ENCODE measurements at places on chromosomes 3 and 15.
A peak's percentile ranks its signal among the peaks of the same experiment; 100 is the strongest.

DNA sequence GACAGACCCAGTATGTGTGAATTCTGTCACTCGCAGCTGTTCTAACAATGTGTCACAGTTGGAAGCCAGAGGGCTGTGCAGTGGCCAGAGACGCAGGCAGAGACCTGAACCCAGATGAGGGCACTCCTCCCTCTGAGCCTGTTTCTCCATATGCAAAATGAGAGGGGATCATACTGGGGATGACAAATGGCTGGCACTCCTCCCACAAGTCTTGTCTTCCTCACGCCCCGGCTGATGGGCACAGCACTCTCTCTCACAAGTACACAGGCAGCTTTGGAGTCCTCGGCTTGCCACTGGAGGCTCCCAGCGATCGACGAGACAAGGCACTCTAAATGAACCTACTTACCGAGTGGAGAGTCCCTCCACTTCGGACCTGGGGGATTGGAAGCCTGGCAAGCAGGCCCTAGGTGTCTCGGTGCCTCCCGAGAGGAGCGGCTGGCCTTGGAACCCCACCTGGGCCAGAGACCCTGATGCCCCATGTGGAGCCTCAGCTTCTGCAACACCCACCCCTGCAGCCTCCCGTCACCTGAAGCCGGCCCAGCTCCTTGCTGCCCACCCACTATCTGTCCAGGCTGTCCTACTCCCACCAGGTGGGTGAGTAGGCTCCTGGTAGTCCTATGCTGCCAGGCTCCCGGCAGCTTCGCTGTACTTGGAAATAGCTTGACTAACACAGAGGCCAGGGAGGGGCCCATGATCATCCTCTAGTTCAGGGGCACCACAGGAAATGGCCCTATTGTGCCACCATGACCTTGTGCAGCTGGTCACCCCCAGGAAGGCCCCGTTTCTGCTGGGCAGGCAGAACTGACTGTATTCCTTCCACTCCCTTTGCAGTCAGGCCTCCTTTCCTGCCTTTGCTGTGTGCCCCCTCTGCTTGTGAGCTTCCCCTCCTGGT, 65.0 kb upstream of the IQSEC1 start:
- DNase-seq: no peak

GRCh38 chr15:72685925-72686794, at the start of the genes BBS4 and HIGD2B:
Gene BBS4 (plus strand): TSS chr15:72686207. CDS start chr15:72686228, 21 bp downstream.
Gene HIGD2B (minus strand): TSS chr15:72686182. CDS start chr15:72676374, 9,808 bp downstream.
- DNase-seq: peak; percentile 73

- no peak for DNase-seq
Measured at GRCh38 chr15:50355619-50355905, 564 bp upstream of the GABPB1 start.

- DNase-seq: no peak
Measured at GRCh38 chr15:26697913-26698312, 75.0 kb downstream of the GABRB3 start.

- no peak for DNase-seq
Measured at GRCh38 chr15:75199357-75199940, 2.2 kb upstream of the C15orf39 start.

- DNase-seq: no peak
Measured at GRCh38 chr15:73708691-73709090, 24.5 kb downstream of the CD276 start.

DNA sequence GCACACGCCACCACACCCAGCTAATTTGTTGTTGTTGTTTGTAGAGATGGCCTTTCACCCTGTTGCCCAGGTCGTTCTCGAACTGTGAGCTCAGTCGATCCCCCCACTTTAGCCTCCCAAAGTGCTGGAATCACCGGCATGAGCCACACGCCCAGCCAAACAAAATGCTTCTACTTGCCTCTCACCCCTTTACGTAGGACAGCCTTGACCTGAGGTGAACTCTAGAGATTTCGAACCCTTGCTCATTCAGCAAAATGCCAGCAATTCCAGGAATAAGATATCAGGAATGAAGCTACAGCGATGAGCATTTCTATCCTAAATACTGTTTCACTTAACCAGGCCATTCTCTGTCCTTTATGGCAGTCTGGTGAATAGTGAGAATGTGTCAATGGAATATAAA, 135.0 kb downstream of the LRRK1 start:
- no peak for DNase-seq

- DNase-seq: no peak
Measured at GRCh38 chr15:43242616-43243015, 21.8 kb upstream of the EPB42 start.

- DNase-seq: no peak
Measured at GRCh38 chr15:65292938-65293518, 2.8 kb upstream of the RNU5A-1 start.

- no peak for DNase-seq
Measured at GRCh38 chr15:76340198-76340802, 3.7 kb downstream of the ISL2 start.

GRCh38 chr15:91308199-91308598, 208.1 kb downstream of the SV2B start:
- DNase-seq: no peak

DNA sequence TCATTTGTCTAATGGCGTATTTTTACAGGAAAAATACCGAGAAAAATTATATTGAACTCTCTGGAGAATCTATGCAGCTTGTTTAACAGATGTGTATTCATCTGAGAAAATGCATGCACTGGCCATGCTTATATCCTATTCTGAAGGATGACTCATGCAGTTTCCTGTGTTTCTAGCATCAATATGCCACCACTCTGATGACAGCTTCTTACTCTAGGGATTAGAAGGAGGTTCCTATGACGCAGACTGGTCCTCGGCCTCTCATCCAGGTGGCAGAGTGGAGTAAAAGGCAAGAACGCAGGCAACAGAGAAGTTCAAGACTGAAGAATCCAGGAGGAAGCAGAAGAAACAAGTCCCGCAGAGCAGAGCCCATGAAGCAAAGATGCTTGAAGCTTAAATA, 910.0 kb upstream of the ROBO1 start:
- DNase-seq: no peak

DNA sequence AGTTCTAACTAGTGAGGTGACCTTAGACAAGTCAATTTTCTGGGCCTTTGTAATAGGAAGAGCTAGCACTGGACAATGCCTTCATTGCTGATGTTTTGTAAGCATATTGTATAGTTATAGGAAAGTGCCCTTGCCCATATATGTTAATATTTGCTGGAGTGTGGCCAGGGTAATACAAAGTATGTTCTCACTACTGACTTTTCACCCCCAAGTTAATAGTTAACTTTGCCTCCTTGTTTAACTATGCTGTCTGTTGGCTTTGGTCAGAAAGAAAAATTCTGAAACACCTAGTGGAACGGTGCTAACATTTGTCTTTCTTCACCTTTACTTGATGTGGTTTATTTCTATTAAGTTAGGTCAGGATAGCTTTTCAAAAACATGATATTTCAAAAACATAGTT, 287.4 kb upstream of the CTNNB1 start:
- DNase-seq: no peak

DNA sequence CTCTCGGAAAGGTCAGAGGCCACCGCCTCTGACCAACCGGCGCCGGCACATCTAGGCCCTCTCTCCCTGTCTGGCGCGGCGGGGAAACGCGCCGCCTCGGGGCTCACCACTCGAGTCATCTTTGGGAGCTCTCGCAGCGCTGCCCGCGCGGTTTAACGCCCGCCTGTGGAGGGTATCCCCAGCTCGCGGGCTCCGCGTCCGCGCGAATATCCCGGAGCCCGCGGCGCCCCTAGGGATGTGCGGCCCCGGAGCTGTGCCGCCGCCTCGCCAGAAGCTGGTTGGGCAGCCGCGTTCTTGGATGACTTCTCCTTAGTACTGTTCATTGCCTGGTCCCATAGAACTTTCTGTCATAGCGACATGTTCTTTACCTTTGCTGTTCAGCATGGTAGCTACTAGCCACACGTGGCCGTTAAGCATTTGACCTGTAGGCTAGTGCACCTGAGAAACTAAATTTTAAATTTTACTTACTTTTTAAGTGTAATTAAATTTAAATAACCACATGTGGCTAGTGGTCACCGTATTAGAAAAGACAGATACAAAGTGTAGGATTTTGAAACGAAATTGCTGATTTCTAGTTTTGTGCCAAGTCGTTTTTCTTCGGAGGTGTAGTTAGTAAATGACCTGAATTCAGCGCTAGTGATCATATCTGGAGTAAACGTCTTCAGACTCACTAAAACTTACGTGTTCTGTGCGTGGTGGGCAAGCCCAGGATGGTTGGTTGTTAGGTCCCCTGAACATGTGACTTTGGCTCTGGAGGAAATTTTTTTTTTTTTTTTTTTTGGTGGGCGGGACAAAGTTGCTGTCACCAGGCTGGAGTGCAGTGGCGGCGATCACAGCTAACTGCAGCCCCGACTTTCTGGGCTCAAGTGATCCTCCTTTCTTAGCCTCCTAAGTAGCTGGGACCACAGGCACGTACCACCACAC, 835 bp downstream of the ARIH2 start:
- peak; percentile 46 for DNase-seq

DNA sequence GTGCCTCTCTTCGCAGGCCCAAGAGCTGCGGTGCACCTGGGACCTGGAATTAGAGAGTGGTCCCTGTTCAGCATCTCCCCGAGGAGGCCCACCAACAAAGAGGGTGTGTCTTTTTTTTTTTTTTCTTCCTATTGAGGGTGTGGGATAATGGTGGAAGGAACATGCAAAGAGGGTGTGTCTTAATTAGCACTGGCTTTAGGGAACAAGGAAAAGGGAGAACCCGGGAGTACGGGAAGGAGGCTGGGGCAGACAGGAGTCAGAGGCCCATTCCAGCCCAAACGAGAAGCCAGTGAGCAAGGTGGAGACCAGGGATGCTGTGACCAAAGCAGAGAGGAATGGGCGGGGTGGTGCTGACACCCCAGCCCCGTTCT, 429 bp upstream of the LOXL1 start:
- DNase-seq: no peak

- no peak for DNase-seq
Measured at GRCh38 chr3:162122405-162122804, 625.8 kb downstream of the OTOL1 start.

- DNase-seq: no peak
Measured at GRCh38 chr3:27623085-27623753, 98.9 kb downstream of the EOMES start.

DNA sequence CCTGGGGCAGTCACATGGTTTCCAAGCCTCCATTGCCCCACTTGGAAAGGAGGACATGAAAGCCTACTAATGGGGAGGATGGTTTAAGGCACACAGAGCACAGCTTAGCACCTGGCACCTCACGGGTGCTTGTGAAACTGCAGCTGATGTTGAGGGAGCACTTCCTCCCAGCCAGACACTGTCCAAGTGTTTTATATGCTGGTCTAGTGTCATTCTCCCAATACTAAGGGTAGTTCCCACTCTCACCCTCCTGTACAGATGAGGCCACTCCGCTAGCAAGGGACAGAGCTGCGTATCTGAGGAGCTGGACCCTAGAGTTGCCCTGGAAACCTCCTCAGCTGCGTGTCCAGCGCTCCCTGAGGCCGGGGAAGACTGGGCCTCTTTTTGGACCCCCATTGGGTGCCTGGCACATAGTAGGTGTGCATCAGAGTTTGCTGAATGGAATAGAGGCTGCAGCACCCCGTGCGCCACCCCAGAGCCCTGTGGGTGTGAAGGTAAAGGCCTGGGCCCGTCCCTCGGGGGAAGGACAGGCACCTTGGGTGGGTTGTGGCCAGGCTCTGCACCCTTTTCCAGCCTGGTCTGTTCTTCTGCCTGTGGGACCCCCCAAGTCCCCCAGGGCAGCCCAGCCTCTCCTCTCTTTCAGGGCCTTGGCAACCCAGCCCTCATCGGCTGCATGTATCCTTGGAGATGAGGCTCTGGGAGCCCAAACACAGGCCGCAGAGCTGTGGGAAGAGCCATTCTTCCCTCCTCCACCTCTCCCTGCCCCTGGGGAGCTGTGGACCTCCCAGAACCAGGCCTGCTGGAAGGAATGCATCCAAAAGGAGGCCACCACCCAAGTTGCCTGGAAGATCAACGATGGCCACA, 31.3 kb downstream of the DNASE1L3 start:
- DNase-seq: no peak

GRCh38 chr3:175288621-175289020, 429.5 kb downstream of the NAALADL2 start:
- DNase-seq: no peak

GRCh38 chr3:167866331-167866730, 130.8 kb downstream of the SERPINI1 start:
- DNase-seq: no peak

- no peak for DNase-seq
Measured at GRCh38 chr3:123375014-123375940, 73.6 kb downstream of the ADCY5 start.

DNA sequence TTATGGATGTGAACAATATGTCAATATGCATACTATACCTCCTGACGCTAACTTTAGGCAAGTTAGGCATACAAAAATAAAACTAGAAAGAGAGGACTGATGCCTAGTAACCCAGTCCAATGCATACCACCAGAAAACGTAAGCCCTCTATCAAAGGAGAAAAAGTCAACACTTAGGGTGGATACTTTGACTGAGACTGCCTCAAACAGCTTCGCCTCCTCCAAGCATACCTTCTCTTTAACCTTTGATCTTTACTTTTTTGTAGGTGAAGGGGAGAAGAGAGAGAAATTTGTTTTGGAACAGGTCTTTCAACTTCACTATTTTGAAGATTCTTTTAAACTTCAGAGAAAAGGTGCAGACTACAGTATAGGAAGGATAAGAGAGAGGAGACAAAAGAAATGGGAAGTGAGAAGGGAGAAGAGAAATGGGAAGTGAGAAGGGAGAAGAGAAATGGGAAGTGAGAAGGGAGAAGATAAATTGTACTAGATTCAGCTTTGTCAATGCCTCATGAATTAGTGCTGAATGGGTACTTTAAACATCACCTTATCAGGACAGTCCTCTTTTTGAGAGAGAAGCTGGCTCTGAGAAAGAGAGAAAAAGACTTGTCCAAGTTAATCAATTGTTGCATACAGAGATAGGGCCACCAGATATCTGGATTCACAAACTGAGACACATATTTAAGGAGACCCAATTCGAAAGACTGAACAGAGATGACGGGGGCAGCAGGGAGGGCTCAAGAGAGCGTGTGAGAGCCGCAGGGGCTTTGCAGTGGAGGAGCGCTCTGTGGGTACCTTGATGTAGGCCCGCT, 1.0 kb downstream of the P3H2 start:
- no peak for DNase-seq
